ENCODE measurements at places on chromosomes 5 and 9. TPM values are rescaled to one million over a fixed set of nuclear protein-coding genes. Genes with fewer than 3 reads are reported as not detected.

Gene NUTM2G
- total RNA-seq, result not detected

Gene BRD9
- total RNA-seq, result 42.0 TPM

DNA sequence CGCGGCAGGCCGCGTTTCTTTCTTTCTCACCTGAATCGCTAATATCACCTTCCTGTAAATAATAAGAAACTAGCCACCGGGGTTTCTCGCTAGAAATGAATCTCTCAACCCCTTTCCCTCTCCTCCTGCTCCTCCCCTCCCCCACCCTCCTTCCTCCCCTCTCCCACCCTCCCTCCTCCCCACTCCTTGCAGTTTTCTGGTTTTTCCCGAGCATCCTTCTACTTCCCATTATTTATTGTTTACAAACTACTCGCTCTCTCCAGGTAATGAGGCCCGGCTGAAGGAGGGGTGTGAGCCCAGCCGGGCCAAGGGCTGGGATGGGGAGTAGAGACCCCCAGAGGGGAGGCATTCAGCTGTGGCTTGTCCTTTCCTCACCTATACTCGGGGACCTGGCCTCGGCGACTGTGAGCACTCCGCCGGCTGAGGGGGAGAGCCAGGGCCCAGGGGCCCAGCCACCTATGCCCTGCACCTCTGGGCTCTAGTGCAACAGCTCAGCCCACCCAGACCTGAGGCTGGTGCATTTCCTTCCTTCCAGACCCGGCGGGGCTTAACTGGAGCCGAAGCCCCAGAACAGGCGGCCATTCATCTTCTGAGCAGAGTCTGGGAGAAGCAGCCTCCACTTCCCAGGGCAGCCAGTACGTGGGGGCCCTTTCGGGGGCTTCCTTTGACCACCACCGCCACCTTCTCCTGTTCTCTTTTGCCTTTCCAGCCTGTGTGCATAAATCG lies 2.1 kb upstream of the IRX4 start:
- no peak for DNase-seq

DNA sequence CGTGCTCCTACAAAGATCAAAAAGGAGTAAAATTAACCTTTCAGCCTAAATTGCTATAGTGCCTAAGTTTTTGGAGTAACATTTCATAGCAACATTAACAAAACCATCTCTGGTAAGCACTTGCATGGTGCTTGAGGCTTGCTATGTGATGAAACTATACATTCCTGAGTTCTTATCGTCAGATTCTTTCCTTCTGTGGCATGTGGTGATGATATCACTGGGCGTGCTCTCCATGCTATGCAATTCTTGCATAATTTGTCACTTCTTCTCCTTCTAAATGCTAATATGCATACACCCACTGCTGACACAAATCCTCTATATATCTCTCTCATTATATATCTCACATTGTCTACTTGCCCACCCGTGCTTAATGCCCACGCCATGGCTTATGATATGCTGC lies 2019.9 kb downstream of the MAT2B start:
- DNase-seq, result no peak

DNA sequence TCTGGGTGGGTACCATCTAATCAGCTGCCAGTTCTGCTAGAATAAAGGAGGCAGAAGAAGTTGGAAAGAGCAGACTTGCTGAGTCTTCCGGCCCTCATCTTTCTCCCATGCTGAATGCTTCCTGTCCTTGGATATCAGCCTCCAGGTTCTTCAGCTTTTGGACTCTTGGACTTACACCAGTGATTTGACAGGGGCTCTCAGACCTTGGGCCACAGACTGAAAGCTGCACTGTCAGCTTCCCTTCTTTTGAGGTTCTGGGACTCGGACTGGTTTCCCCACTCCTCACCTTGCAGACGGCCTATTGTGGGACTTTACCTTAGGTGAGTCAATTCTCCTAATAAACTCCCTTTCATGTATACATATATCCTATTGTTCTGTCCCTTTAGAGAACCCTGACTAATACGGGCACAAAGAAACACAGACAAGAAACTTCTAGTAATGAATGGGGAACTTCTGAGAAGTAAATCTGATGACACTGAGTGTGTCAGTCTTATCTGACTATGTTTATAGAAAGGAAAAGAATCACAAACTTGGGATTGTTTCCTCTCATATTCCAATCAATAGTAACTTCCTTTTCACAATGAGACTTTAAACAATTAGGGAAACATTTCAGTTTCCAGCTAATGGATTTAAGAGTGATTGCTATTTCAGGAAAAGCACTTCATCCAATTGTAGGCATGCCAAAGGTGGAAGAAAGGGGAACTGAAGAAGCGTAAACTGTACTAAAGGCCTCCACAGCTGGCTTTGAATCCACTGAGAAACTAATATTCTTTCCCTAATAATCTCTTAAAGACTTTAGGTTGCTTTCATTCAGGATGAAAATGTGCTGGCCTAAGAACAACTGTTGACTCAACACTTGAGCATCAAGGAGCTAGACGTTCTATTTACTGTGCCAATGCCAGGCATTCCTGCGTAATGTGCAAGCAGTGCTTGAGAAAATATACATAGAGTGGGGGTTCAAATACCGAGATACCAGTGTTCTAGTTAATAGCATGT lies 127.9 kb upstream of the PTGER4 start:
- no peak for DNase-seq

Gene C8G
- not detected for total RNA-seq

Gene DUSP1
- 10.5 TPM for total RNA-seq

DNA sequence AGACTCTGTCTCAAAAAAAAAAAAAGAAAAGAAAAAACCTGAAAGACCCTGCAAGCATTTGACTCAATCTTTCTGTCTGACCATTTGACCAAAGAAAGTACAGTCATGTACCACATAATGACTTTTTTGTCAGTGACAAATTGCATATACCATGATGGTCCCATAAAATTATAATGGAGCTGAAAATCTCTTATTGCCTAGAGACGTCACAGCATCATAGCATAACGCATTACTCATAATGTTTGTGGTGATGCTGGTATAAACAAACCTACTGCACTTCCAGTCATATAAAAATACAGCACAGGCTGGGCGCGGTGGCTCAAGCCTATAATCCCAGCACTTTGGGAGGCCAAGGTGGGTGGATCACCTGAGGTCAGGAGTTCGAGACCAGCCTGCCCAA lies 10.5 kb downstream of the ECM2 start:
- DNase-seq, result no peak

GRCh38 chr9:133375724-133376654 lies at the start of the genes STKLD1 and SURF4:
Gene STKLD1 (plus strand): TSS chr9:133376366. CDS start chr9:133376474, 108 bp downstream.
Gene SURF4 (minus strand): TSS chr9:133376060. CDS start chr9:133375969, 91 bp downstream.
- peak; percentile 98 for DNase-seq

GRCh38 chr5:143006501-143006900 lies 236.3 kb downstream of the ARHGAP26 start:
- peak; percentile 42 for DNase-seq

DNA sequence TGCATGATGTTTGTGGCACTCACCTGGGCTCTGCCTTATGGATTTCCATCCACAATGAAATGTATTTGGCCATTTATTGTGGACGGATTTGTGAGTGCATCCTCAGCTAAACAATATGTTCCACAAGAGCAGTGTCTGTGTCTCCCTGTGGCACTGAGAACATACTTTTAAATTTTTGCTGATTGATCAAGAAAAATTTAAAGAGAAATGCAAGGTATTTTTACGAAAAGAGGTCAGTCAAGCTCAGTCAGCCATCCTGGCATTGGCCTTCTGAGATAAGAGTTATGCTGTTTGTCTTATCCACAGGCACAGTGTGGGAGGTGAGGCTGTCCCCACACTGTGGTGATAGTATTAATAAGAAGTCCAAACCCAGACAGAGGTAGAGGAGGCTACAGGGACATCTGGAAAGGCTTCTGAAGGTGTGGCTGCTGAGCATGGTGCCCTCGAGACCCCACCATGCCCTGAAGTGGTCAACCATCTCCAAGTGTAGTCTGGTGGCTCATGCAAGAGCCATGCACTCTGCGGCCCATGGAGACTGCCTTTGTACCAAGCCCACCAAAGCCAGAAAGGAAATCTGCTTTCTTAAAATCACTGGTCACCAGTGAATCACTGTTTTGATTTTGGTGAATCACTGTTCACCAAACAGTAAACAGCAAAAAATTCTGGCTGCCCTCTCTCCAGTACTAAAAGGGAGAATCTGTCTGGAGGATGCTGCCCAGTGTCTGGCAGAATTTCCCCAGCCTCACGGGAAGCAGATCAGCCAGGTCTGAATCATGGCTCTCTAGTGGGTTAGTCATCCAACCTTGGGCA lies 28.8 kb downstream of the SPOCK1 start:
- DNase-seq, result no peak

Gene AGXT2
- not detected for total RNA-seq

DNA sequence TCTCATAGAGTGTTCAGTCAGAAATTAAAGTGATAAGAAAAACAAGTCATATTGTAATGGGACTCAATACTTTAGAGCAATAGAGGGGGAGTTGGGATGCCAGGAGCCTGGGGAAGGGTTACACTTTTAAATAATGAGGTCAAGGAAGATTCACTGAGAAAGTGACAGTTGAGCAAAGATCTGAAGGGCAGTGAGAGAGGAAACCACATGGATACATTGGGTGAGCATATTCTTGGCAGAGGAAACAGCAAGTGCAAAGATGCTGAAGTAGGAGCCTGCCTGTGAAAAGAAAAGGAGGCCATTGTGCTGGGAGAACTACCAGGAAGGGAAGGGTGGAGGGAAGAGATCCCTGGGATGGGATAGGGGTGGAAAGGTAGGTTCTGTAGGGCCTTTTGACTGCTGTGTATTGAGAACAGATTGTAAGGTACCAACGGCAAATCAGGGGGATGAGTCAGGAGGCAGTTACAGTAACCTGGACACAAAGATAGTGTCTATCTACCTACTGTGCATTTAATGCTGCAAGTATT lies 79.4 kb downstream of the PAM start:
- DNase-seq, result no peak

DNA sequence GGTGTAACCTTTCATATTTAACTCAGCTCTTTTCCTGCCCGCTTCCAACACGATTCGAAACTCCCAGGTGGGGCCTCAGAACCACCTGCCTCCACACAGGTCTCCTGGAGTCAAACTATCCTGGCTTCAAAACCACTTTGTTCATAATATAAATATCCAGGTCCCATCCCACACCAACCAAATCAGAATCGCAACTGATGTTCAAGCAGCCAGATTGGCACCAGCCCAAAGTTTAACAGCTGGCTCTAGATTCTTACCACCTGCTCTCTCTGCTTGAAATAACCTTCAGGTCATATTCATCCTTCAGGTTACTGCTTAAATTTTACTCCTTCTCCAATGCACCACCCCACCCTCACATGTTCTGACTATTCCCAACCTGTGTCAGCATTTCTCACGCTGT lies 231.4 kb upstream of the TRPM3 start:
- no peak for DNase-seq

DNA sequence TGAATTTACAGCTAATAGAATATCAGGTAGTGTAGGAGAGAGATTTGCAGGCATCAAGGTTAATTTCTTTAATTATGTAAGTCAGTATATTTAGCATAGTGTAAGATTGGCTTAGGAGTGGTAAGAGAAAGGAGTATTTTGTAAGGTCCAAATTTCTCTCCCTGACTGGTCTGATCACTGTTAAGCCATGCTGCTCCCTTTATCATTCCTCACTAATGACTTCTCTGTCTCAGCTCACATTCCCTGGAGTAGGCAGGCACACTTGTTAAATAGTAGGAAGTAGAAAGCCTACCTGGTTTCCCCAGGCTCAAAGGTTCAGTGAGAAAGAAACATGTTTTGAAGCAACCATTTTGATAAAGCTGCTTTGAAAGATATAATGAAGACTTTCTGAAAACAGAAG lies 90.7 kb downstream of the SMIM15 start:
- no peak for DNase-seq

- no peak for DNase-seq
Measured at GRCh38 chr5:126650463-126650862, 49.7 kb downstream of the PHAX start.

DNA sequence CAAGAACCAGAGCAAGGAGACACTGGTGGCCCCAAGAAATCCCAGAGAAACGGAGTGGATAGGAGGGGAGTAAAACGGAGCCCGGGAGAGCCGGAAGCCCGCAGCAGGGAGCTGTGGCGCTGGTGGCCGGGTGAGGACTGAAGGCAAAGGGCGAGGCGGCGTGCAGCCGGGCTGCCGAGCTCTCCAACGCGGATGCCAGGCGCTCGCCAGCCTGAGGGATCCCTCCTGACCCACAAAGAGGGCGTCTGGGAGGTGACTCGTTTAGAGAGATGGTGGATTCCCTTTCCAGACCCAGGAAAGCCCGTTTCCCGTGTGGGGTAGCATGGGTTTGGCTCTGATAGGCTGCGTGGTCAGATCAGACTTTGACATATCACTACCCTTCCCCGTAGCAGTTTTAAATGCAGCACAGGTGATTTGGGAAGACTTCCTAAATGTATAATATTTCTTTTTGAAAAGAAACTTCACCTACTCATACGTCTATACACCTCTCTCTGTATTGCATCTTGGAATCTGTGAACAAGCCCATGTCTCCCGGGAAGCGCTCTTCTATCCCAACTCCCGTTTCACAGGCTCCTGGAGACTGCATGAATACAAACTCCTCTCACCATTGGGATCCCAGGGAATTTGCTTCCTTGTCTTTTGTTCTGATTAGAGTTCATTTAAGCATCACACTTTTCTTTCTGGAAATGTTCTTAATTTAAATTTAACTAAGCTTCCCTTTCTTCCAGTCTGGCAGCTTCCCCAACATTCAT lies 158.1 kb downstream of the C9orf152 start:
- peak; percentile 48 for DNase-seq

DNA sequence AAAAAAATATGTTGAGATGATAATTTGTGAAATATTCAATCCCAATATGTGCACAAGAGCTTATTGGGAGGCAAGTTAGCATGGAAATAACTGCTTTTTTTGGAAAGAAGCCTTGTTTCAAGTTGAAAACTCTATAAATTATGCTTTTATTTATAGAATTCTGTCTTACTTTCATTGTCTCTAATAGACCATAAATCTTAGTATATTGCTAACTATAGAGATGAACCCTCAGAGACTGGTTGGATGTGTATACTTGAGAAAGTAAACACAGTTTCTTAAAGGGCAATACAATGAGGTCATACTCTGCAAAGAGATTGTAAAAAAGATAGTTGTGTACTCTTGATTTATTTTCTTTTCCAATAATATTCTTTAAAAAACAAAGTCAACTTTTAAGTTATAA lies 530.3 kb downstream of the SPATA31D1 start:
- DNase-seq, result no peak

DNA sequence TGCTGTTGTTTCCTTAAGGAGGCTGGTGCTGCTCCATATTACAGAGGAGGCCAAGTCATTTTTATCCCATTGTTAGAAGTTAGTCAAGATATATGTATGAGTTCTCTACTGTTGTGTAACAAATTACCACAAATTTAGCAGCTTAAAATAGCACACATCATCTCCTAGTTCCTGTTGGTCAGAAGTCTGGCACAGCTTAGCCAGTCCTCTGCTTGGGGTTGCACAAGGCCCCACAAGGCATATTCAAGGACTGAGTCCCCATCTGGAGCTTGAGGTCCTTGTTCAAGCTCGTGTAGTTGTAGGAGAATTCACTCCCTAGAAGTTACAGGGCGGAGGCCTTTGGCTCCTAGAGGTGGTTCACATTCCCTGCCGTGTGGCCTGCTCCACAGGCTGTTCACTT lies 14.7 kb downstream of the MTAP start:
- DNase-seq, result no peak
